ENCODE measurements at places on chromosomes 3 and 15.

DNA sequence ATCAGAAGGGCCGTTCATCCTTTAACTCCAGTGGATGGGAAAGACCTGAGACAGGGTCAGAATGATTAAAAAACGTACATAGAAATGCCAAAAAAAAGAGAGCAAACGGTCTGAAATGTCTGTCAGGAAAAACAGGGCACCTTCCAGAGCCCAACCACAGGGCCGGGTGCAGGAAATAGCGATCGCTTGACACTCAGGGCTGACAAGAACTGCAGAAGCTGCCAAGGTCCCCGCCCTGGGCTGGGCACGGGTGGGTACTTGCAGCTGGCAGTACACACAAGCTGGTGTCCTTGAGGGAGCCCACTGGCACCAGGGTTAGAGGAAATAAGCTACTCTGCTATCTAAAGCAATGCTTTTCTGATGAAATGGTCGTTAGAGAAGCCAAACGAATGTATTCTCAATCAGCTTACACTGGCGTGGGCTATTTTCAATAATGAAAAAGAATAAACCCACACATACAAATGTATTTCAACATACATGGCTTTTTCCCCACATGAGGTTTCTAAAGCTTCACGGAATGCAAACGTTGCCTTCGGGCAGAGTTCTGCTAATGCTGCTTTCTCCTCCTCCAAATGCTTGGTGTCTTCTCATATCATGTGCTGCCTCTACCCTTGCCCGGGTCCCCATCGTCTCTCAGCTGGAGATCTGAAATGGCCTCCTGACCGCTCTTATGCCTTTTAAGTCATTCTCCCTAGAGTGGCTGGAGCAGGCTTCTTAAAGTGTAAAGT, 15.6 kb downstream of the FRMD4B start:
- no peak for DNase-seq

DNA sequence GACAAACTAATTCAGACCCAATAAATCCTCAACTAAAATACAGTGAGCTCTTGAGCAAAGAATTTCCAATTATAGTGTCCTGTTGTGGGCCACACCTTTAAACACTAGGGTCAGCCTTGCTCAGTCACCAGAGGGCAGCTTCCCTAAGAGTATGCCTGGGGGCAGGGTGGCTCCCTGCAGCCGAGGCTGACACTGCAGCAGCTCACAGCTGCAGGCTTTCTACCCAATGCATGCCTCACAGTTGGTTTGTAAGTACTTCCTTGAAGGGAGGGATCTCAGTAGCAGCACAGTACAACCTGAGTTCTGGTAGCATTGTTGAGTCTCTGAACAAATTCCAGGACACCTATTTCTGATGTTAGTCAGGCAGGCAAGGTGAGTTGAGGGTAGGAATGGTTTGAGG, 335.6 kb downstream of the TUSC7 start:
- DNase-seq: no peak

DNA sequence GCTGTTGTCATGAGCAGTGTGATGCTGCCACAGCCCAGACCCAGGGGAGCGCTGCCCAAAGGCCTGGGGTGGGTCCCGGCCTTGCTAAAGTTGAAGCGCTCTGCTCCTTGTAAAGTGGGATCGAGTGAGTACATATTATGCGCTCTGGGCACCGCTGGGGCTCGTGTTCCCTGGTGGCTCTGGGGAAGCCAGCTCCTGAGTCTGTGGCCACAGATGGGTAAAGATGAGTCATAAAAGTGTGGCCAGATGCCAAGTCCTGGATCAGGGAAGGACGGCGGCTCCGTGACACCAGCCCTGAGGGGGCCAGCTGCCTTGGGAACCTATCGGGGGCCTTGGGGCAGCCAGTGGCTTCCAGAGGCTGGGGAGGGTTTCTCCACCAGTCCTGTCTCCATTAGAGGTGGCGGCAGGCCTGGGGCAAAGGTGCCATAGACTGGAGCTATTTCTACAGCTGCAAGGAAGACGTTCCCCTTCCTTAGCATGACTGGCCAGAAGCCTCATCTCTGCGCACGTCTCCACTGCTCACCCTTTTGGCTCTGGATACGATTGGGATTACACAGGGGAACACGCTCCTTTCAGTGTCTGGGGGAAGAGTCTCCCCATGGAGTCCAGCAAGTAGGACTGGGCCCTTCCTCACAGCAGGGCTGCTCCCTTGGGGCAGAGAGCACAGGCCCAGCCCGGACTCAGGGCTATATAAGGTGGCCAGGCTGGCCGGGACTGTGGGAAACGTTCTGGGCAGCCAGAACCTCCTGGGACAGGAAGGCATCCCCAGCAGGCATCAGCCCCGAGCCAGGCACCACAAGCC, 1.2 kb upstream of the ITIH4 start:
- no peak for DNase-seq

DNA sequence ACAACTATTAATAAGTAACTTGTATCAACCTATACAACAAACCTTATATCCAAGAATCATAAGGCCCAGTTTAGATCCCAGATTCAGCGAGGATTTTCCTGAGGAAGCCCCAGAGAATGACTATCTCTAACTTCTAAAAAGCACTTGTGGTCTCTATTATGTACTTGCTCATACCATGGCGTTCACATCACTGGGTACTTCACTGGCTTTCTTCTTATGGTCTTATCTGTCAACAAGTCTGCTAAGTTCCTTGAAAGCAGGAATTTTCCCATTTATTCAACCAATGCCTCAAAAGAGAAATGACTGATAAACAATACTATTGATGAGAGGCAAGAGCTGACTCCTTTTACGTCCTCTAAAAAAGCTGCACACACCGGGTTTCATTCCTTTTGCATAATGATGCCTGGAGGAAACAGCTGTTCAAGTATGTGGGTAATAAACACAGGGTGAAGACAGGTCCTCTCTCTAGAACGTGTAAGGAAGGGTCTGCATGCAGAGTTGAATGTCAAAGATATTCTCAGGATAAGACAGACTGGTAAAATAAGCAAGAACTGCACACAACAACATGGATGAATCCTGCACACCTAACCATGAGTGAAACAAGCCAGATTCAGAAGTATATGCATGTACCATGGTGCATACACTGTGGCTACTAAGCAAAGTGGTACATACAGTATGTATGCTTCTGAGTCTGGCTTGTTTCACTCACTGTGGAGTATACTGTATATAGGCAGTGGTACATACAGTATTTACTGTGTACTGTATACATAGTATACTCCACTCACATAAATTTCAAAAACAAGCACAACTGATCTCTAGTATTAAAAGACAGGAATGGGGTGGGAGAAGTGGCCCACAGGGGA, 408.7 kb downstream of the SHQ1 start:
- no peak for DNase-seq

DNA sequence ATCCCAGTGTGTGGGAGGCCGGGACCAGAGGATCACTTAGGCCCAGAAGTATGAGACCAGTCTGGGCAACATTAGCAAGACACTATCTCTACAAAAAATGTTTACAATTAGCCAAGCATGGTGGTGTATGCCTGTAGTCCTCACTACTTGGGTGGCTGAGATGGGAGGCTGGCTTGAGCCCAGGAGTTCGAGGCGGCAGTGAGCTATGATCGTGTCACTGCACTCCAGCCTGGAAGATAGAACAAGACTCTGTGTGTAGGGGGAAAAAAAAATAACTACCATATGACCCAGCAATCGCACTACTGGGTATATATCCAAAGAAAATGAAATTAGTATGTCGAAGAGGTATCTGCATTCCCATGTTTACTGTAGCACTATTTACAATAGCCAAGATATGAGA, 22.6 kb downstream of the RYK start:
- no peak for DNase-seq

- no peak for DNase-seq
Observed at GRCh38 chr3:103127737-103128136, 692.9 kb downstream of the ZPLD1 start.

DNA sequence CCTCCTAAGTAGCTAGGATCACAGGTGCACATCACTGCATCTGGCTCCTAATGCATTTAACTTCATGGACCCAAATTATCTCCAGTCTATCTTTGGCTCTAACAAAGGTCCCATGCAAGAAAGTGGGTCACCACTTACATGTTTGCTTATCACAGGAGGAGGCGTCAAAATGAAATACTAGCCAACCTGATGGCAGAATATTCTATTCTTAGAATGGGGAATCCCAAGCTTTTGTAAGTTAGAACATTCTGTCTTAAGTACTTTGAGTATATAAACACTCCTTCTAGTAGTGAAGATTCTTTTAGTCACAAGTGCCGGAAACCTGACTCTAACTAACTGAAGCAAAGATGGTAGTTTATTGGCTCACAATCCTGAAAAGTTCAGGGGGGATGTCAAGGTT, 72.0 kb upstream of the ADAMTS9 start:
- no peak for DNase-seq

DNA sequence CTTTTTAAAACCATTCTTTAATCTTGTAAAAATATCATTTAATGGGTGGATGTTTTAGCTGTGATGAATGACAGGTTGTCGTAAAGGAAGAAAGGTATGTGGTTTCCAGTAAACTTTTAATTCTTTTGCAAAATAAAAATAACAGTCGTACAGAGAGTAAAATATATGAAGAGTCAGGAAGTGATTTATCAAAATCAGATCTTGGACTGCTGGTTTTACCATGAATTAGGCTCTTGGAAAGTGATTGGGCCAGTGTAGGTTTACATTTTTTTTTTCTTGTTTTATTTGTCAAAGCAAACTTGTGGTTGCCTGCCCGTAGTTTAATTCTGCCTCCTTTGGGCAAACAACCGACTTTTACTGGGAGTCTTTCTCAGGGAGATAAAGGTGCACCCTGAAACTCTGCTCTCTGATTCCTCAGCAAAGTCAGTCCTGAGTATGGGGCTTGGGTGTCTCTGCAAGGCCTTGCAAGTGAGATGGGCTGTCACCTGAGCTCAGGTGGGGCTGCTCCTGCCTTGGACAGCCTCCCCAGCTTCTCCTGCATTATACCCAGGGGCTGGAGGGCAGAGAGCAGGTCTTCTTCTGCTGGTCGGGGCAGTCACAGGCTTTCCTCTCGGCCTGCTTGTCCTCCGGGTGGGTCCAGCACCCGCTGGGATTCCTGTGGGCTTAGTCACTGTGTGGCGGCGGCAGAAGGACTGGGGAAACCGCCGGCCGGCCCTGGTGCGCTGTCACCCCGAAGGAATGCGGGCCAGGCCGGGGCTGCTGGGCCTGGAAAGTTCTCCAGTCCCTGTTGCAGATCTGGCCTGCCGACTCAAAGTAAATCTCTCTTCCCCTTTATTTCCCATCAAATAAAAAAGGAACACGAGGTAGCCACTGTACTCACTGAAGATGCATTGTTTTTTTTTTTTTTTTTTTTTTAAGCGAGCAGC, 79.0 kb downstream of the IGF1R start:
- DNase-seq: no peak

- DNase-seq: no peak
Observed at GRCh38 chr3:100029052-100029451, 85.2 kb downstream of the FILIP1L start.

- DNase-seq: no peak
Observed at GRCh38 chr3:140198242-140198641, 263.3 kb downstream of the CLSTN2 start.

- DNase-seq: no peak
Observed at GRCh38 chr15:44029940-44030568, 165.0 kb downstream of the FRMD5 start.

- no peak for DNase-seq
Observed at GRCh38 chr3:70531063-70531657, 218.7 kb upstream of the MDFIC2 start.

- DNase-seq: no peak
Observed at GRCh38 chr3:183360971-183361624, 67.3 kb downstream of the MCF2L2 start.

- peak; percentile 40 for DNase-seq
Observed at GRCh38 chr15:84570164-84570735, 30.6 kb upstream of the ZSCAN2 start.

DNA sequence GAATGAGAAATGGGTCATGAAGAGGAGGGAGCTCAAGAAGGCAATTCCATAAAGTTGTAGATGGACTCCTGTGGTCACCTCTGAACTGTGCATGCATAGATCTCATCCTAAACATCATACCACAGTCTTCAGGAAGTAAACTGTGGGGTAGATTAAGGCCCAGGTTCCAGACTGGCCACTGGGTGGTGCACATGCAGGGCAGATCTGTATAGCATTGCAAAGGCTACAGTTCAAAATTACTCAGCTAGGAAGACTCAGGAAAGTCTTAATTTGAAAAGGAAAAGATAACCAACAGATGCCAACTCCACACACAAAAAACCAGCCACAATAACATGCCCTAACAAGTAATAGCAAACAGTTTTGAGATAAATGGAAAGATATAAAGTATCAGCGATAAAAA, 20.3 kb downstream of the KY start:
- DNase-seq: no peak

DNA sequence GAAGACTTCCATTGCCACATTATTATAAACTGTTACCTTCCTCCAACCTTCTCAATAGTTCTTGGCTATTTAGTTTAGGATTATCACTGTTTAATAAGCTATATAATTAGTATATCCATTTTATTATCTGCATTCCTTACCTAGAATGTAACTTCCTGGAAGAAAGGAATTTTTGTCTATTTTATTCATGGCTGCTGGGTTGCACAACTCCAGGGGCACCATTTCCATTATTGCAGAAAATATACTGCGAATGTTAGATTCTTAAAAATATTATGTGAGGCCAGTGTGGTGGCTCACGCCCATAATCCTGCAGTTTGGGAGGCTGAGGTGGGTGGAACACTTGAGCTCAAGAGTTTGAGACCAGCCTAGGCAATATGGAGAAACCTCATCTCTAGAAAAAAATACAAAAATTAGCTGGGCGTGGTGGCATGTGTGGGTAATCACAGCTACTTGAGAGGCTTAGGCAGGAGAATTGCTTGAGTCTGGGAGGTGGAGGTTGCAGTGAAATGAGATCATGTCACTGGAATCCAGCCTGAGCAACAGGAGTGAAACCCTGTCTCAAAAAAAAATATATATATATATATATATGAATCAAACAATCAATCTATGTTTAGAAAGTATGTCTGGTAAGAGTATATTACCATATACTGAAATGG, 19.9 kb downstream of the CLDN1 start:
- no peak for DNase-seq

DNA sequence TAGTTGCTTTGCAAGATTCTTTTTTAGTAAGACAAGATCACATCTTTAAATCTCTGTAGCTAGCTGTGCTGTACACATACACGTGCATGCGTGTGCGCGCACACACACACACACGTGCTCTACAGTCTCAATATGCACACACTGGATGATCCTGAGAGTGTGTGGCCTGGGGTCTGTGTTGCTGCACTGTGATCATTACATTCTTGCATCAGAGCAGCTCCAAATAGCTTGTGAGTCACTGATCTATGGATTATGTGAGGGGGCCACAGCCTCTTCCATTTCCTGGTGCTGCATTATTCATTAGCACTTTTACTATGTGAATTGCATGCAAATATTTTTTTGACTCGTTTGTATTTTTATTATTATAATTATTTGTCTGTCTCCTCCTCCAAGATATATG, 34.6 kb downstream of the MCTP2 start:
- DNase-seq: no peak

DNA sequence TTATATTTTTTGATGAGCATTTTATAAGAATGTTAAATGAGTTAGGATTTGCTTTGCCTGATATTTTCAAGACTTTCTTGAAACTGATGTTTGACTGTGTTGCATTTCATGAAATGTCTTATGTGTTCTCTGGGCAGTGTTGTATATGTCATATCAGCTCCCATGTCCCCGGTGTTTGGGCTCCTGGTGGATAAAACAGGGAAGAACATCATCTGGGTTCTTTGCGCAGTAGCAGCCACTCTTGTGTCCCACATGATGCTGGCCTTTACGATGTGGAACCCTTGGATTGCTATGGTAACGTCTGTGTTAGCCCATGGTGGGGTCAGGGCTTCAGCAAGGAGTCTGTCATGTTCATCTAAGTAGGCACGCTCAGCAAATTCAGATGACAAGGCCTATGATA, 20.0 kb downstream of the MFSD1 start:
- no peak for DNase-seq

- DNase-seq: no peak
Observed at GRCh38 chr3:29384640-29385039, 103.8 kb downstream of the RBMS3 start.

Data from stimulated activated CD4-positive, alpha-beta T cell treated with anti-CD3 and anti-CD28 coated beads, Interleukin-4, amount 100 ng/mL, for 48 hours (primary cell).